Epithelial cell of esophagus (primary cell): ENCODE measurements at places on chromosomes 7 and 10.

GRCh38 chr7:46725838-46726237 is 804.8 kb upstream of the IGFBP3 start:
- DNase-seq: peak; percentile 49

DNA sequence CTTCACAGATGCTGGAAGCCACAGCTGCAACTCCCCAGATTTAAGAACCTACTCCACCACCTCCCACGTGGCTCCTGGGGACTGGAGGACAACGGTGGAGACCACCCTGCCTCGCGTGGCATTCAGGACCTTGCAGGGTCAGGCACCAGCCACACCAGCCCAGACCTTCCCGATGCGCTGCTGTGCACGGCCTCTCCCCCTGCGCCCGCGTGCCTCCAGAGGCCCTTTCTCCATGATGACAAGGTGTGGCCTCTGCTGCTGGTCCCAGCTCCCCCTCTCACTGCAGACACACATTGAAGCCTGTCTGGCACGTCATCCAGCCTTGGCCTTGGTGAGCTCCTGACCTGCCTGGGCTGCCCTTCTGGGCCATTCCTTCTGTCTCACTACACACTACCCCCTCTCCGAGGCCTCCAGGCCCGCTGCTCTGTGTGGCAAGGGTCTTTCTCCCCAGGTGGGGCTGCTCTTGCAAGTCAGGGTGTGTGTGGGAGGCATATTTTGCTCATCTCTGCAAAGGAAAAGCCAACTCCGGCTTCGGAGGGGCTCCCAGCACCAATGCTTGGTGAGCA is 254.8 kb downstream of the MAD1L1 start:
- no peak for DNase-seq

GRCh38 chr7:1197997-1198625 is 34.6 kb upstream of the UNCX start:
- DNase-seq: peak; percentile 10

DNA sequence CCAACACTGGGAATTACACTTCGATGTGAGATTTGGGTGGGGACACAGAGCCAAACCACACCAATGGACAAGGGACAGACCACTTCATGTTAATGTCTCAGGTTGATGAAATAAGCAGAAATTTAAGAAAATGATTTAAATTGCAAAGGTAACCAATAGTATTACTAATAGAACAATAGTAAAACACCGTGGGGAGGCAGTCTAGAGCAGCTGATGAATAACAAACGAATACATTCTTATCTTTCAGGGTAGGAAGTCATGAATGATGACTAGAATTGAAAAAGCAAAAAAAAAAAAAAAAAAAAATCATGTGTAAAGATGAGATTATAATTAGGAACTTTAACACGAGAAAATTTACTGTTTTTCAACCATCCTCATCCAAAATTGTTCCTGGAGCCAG is 171.9 kb upstream of the TEX47 start:
- DNase-seq: no peak

DNA sequence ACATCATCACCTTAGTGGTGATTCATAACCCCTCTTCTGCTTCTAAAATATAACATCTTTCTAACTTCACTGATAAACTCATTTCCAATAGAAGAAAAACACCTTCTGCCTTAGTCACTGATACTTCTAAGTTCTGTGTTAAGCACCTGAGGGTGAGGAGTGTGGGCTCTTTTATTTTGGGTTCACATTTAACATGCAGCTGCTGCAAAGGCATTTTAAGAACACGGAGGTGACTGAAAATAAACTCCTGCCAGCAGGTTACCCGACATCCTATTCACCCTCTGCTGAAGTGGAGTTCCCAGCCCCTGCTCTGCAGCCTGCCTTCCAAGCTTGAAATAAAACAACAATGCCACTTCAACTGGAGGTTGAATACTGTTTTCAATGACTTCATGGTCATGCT is 202.9 kb upstream of the PLXNA4 start:
- DNase-seq: no peak

DNA sequence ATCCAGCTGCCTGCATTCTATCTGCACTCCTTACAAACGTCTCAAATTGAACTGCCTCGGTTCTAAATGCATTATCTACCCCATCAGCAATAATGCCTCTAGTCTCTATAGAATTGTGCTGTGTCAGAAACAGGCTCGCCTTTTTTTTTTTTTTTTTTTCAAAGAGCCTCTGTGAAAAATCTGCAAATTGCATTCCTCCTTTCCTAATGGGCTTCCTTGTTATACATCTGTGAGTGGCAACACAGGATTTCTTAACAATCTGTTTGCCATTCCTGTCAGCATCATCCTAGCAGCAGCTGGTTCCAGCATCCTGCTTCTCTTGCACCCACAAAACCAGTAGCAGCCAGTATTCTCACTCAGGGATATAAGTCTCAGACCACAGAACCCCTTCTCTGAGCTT is 413.5 kb upstream of the SEMA3D start:
- no peak for DNase-seq

DNA sequence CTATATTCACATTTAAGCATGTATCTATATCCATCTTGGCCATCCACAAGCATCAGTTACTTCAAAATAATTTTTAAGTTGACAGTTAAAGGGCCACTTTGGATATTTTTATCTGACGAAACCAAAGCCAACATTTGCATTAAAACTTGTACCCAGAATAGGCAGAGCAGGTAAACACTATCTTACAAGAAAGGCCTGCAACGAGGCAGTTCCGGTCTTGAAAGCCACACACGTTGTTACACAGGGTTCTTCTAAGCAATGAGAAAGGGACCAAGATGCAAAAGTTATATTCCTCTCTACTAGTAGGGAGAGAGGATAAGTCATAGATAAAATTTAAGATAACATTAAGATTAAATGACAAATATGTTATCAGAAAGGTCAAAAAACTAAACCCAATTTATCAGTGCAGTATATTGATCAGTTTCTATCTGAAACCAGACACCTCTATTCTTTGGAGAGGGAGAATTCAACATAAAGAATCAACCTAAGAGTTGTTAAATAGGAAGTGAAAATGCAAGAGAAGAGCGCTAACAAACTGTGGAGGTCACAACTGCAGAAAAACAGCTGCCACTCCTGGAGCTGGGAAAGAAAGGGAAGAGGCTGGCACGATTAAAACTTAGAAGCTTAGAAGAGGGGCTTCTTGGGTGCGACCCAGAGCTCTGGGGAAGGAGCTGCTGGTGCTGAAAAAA is 701.3 kb downstream of the TNS3 start:
- DNase-seq: no peak

DNA sequence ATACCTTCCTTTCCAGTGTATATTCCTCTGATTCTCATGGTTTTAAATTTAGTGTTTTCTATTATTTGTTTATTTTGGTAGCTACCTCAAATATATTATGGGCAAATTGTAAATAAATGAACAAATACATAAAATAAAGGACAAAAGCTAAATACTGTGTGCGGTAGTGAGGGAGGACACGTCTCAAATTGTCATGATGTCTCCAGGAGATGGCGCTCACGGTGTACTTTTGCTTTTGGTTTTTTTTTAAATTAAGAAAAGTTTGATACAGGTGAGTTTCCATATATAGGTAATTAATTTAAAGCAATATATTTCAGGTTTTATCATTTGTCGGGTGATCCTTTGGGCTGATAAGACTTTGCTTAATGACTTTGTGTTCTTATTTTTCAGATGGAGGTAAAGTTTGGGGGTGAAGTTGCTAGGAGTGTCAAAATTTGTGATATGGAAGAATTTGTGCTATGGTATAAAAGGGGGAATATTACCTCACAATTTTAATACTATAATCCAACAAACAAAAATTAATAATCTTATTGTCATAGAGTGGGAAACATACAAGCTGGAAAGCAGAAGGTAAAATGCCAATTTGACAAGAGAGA is 68.4 kb upstream of the TMEM229A start:
- DNase-seq: peak; percentile 43

- no peak for DNase-seq
These were observed 112.0 kb downstream of the RNF32 start for GRCh38 chr7:156752367-156753228.

GRCh38 chr7:148289630-148290029 is 300.9 kb upstream of the C7orf33 start:
- DNase-seq: peak; percentile 19

DNA sequence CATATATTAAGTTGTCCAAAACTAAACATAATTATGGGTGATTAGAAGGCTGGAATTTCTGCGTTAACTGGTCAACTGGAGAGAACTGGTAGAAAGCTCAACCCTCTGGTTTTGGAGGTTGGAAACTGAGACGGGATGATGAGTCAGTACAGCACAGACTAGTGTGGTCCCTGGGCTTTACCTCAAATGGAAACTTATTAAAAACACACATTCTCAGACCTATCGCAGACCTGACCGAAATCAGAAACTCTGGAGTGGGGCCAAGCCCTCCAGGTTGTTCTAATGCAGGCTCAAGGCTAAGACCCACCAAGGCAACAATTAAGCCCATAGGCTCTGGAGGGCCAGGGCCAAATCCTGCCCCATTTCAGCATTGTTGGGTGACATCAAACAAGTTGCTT is 136.9 kb downstream of the KCNMA1 start:
- DNase-seq: no peak

- peak; percentile 98 for DNase-seq
These were observed 347.8 kb upstream of the NFE2L3 start for GRCh38 chr7:25804154-25804553.

DNA sequence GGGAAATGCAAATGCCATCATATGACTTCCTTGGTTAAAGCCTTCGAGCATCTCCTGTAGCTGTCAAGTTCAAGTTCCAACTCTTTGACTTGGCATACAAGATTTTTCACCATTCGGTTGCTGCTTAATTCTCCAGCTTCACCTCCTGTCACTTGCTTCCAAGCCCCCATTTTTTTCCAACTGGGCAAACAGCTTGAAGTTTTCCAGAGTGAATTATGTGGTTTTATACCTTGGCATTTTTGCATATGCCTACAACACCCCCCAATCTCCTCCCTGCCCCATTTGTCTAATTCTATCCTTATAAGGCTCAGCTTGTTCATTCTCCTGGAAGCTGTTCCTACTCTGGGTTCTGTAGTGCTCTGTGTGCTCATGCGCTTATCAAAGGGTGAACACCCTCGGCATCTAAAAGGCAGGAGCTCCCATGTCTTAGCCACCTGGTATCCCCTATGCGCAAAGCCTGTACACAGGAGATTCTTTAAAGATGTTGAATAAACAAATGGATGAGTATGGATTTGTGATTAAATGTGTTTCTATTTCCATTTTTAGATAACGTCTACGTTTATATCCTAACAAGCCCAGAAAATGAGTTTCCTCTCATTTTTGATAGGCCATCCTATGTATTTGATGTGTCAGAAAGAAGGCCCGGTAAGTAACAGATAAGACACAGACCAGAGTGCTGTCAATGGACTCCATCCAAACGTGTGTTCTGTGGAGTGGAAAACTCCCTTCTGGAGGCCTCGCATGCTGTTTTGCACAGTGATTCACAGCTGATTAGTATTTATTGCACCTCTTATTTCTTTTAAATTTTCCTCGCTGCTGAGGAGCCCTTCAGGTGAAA is 52.5 kb downstream of the CDHR3 start:
- DNase-seq: no peak

DNA sequence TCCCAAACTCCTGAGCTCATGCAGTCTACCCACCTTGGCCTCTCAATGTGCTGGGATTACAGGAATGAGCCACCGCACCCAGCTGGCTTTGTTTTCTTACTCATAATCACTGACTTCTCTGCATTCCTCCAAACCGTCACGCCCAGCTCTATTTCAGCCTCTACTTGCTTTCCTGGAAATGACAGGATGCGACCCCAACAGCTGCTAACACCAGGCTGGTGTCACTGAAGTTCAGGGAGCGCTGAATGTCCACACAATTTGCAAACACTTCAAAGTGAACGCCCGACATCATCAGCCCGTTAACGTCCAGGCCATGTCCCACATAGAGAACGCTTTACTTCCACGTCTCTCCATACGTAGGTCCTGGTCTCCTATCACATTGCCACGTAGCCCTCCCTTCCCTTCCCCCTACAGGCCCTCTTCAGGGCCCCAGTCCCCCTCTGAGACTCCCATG is 12.8 kb upstream of the PROSER2 start:
- DNase-seq: peak; percentile 87

GRCh38 chr7:95396136-95397032 is at the start of gene PON3:
TSS of gene PON3 (minus strand) at chr7:95396375. CDS start at chr7:95396350, 25 bp downstream.
- DNase-seq: peak; percentile 60

DNA sequence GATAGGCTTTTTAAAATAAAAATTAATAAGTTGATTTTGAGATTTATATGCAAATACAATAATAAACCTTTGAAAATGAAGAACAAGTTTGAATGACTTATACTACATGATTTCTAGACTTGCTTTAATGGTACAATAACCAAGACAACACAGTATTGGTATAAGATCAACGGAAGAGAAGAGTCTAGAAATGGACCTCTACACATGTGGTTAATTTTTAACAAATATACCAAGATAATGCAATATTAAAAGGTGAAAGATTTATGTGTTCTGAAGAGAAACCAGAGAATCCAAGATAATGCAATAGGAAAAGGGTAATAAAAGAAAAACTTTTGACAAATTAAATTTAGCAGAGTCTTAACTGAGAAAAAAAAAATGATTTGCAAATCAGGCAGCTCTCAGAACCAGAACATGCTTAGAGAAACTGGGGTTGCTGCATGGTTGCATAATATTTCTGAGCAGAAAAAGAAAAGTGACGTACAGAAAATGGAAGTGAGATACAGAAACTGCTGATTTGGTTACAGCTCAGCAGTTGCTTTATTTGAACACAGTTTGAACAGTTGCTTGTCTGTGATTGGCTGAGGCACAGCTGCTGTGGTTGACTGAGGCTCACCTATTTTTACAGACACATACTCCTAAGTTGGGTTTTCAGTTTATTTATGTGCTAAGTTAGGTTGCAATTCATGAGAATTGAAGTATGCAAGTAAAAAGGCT is 365.9 kb downstream of the CRPPA start:
- no peak for DNase-seq

GRCh38 chr7:151095123-151095797 is 9.0 kb downstream of the AGAP3 start:
- DNase-seq: no peak

DNA sequence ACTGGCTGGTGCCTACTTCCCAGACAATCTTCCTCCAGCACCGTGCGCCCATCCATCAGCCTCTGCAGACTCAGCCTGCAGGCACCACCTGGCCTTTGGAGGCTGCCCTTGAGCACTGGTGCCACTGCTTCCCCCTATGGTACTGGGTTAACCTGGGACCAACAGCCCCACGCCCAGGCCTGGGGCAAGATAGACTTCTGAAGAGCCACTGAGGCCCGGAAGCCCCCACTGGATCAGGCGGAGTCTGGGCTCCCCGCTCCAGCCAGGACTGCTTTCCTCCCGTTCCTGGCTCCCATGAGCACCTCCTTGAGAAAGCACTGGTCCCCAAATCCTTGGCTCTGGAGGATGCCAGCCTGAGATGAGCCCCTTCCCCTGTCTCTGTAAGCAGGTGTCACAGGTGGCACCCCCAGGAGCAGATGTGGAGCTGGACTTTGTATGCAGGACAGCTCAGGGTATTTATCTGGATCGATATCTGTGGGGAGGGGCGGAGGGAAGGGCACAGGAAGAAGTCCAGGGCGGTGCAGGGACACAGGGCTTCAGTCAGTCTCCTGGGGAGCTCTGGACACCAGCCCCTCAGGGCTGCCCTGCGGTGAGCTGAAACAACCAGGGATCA is 206.5 kb upstream of the PPP2R2D start:
- DNase-seq: no peak

- DNase-seq: no peak
These were observed 215.7 kb downstream of the USP6NL start for GRCh38 chr10:11395581-11396310.

GRCh38 chr10:21689881-21690280 is 155.8 kb downstream of the MLLT10 start:
- no peak for DNase-seq
